ENCODE measurements at places on chromosomes 7 and 10.

DNA sequence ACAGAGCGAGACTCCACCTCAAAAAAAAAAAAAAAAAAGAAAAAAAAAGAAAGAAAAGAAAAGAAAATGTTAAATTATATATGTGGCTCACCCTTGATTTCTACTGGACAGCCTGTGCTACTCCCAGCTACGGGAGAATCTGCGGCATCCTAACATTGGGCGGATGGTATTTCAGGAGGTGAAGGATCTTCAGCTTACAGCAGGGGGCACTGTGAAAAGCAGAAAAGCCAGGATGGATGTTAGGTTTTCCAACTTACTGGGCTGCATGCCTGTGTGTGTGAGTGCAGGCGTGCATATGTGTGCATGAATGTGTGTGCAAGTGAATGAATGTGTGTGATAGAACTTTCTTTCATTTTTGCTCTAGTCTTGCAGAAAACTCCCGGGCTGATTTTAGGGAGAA, 1066.5 kb downstream of the TYW1 start:
- DNase-seq = no peak

- no peak for DNase-seq
Observed at GRCh38 chr7:22386206-22386858, 29.4 kb upstream of the RAPGEF5 start.

DNA sequence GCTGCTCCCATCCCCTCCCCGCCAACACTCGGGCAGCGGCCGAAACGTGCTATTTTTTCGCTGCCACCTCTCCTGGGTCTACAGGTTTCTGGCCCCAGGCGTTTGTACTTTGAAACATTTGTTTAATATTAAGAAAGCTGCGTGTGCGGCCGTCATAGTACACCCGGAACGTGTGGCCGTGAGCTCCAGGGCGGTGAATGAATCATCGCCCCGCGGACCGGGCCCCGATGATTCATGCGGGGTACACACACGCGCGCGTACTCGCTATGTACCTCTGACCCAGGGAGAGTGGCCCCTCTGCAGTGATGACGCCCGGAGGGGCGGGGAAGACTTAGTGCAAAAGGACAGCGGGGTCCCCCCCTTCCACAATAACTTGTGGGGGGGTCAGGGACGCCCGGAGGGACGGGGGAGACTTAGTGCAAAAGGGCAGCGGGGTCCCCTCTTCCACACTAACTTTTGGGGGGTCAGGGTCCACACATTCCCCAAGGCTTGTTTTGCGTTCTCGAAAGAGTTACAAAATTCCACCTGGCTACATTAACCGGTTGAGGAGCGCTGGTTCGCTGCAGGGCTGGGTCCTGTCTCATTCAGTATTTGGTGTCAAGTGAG, 56.5 kb upstream of the PCGF5 start:
- peak; percentile 78 for DNase-seq

- DNase-seq = peak; percentile 54
Observed at GRCh38 chr10:13839430-13839990, 252.7 kb downstream of the PRPF18 start.

DNA sequence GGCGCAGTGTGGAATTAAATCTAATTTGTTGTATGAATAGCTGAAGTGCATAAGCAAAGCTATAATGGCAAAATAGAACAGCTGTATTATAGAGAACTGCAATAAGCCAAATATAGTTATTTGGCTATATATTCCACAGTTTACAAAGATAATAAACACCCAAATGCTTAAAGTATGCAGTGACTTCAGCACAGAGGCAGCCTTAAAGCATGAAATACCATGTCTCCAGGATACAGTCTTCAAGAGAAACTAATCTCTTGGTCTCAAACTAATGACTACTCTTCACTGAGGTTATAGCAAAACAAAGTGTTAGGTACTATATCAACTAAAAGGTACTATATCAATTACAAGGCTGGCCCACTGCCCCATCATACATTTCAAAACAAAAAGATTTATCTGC, 48.0 kb downstream of the NT5C2 start:
- DNase-seq = peak; percentile 61

GRCh38 chr10:77416311-77417135, 221.1 kb downstream of the KCNMA1 start:
- peak; percentile 90 for DNase-seq

GRCh38 chr10:128087146-128087883, 38.9 kb downstream of the MKI67 start:
- no peak for DNase-seq

DNA sequence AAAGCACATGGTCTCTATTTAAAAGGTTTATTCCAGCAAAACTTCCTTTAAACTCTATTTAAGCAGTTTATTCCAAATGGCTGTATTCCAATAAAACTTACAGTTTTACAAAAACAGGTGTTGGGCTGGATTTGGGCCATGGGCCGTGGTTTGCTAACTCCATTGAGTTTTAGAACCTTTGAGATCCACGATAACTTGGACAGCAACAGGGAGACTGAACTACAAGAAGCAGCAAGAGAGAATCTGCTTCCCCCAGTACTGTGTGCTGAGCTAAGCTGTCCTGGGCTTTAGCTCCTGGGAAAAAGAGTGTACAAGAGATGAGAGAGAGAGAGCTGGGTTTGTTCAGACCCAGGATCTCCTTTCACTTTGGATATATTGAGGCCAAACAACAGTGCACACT, 204.0 kb upstream of the CELF2 start:
- no peak for DNase-seq

- peak; percentile 98 for DNase-seq
Observed at GRCh38 chr10:119667562-119668328, 16.6 kb downstream of the BAG3 start.

DNA sequence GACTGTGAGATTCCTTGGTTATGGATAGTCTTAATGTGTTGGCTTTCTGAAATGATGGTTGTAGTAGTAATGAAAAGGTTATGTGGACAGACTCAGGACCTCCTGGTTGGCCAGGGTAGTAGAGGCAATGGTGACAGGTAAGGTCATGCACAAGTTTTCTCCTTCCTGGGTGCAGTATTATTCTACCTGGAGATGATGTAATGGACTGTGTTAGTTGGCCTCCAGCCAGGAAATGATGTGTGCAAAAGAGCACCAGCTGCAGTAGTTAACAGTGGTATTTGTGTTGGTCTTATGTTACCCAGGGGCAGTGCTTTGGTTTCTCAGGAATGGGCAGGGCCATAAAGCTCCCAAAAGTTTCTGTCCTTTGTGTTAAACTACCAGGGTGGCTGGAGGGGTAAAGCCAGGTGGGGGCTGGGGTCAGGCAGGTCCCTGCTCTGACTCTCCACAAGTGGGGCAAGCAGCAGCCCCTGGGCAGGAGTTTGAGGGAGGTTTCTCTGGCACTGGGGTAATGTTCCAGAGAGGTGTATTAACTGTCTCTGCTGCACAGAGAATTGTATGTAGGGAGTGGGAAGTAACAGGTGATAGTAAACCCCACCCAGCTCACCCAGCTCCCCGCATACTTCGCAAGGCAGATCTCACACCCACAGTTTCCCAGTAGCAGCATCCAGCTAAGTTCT, 36.3 kb downstream of the GPR22 start:
- no peak for DNase-seq

GRCh38 chr10:79452174-79452611, 6.8 kb upstream of the ZCCHC24 start:
- DNase-seq = no peak

GRCh38 chr10:31129271-31129670, 97.6 kb upstream of the ZNF438 start:
- peak; percentile 87 for DNase-seq

GRCh38 chr10:103786020-103786419, 69.4 kb downstream of the SH3PXD2A start:
- no peak for DNase-seq

DNA sequence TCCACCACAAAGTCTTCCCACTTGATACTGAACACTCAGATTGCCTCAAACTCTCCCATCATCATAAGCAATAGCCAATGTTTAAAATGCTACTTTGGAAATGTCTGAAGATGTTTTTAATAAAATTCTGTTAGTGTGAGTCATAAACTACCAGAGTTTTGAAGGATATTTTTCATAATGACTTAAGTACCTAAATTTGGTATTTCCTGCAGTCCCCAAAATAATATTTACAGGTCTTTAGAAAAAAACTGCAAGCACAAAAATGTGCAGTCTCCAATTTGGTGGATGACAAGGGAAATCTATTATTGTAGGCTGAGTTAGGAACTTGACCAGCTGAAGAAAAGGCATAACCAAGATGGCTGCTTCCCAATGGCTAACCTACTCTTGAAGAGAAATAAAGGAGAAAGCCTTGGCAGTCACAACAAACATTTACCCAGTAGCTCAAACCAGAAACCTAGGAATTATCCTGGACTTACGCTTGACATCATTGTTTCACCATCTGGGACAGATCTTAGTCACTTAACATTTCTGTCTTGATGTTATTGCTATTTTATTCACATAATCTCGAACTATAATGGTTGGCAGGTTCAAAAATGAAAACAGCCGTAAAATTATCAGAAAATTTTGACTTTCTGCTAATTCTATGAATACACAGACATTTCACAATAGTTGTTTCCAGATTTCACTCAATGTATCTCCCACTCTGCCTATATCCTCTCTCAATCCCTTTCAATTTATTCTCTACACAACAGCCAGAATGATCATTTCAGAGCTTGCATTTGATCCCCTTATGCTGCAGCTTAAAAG, 111.2 kb upstream of the STEAP1B start:
- peak; percentile 81 for DNase-seq

- DNase-seq = no peak
Observed at GRCh38 chr10:59222788-59223187, 46.3 kb downstream of the PHYHIPL start.

DNA sequence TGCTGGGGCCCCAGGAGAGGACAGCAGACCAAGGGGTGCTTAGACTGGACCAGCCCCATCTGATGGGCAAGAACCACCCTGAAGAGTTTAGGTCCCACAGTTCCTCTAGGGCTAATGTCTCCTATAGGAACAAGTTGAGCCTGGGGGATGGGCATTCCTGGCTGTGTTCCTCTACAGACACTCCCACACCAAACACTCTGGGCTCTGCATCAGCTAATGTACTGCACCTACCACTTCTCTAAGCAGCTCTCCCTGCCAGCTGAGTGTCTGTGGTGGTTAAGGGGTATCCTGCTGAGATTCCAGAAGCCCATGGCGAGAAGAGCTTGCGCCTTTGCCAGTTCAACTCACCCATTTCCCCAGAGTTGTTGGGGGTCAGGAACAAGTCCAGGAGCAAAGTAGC, 284.1 kb upstream of the CSTF2T start:
- DNase-seq = no peak

GRCh38 chr7:93663561-93664299, 89.2 kb upstream of the CALCR start:
- no peak for DNase-seq

DNA sequence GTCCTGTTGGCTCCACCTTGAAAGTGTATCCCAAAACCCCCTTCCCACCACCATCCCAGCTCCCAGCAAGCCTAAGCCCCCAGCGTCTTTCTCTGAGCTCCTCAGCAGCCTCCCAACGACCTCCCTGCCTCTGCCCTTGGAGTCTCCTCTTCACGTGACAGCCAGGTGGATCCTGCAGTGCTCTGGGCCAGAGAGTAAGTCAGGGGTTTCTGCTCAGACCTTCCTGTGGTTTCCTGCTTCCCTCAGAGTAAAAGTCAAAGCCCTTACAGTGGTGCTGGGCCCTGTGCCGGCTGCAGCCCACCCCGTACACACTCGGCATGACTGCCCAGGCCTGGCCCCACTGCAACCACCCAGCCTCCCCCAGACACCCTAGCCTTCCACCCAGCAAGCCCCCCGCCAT, 51.9 kb downstream of the OAT start:
- DNase-seq = no peak

DNA sequence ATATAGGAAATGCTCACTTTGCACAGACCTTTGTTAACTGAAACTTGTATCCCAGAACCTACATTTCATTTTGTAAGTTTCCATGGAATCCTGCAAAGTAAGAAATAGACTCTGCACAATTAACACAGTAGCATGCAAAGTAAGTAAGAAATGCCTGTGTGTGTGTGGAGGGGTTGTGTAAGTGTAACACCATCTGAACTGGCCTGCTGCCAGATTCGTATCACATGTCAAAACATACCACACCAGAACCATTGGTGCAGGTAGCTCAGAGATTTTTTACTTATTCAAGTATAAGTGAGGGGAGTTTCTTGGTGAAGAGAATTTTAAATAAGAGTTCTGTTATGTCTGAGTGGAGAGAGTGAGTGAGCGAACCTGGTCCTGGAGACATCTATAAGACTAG, 17.9 kb upstream of the DDX21 start:
- DNase-seq = peak; percentile 17

DNA sequence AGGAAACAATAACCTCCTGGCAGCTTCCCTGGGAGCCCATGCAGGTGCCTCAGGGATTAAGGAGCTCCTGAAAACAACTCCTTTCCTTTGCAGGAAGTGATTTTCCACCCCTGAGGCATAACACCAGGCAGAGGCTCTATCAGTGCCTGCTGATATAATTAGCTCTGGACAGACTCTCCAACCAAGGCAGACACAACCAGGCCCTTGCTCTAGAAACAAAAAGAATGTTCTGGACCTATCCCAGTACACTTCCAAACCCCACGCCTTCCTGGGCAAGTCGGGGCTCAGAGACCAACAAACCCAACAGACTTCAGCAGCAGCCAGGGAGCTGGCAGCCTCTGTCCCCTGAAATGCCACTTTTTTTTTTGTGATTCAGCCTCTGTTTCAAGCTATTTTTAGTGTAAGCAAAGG, 247.1 kb downstream of the KCNMA1 start:
- no peak for DNase-seq

DNA sequence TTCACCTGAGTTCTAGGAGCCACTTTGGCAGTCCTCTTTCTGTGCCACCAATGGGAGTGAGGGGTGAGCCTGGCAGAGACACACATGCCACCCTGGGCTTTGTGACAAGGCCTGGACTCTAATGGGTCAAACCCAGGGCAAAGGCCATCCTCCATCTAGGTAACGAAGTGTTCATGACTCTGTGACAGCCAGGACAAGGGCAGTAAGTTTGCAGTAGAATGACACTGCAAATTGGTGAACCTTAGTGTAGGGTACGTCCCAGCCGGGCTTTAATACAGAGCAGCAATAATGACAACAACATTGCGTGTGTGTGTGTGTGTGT, 43.3 kb downstream of the PAPSS2 start:
- no peak for DNase-seq

DNA sequence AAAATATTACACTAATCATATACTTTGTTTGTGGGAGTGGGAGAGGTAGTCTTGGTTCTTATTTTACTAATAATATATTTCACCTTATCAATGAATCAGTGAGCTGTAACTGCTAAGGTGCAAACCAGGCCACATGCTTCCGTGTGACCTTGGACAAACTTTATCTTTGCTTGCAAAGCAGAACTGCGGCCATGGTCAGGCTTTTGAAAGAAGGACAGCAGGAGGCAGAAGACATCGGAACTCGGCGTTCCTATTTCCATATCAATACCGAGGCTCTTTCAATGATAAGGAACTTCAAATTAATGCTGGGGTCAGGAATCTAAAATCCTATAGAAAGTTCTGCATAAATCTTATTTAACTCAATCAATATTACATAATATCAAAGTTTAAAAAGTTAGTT, 491.9 kb upstream of the PFKP start:
- DNase-seq = no peak
